ENCODE measurements at places on chromosomes 1 and 21.

GRCh38 chr21:42302076-42302650 lies 13.0 kb downstream of the TFF3 start:
- no peak for DNase-seq

DNA sequence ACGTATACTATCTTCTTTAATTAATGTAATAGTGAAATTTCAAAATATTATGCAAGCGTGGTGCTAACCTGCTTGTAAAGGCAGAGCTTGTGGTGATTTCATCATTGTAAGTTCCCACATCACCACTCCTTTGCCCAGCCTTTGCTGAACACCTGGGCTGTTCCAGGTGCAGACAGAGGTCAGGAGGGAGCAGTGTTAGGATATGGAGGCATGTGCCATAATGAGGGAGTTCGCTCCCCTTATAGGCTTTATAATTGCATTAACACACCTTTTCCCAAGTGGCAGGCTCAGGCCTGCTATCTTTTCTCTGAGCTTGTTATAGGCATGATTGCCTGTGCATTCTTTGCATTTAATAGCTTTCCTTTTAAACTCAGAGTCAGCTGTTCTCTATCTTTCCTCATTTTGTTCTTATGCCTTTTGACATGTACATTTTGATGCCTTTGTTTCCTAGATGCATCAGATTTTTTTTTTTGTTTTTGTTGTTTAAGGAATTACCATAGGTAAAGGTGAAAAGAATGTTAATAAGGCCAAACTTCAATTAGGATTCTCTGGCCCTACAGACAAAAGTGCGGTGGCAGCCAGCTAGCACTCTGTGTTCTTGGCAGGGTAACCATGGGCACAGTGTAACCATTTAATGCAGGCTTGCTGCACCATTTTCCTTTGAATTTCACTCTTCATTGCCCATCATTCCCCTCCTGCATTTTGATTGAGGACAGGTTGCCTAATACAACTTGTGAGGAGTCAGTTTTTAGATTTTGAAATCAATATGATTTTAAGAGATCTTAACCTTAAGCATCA lies 12.6 kb downstream of the NPL start:
- no peak for DNase-seq

DNA sequence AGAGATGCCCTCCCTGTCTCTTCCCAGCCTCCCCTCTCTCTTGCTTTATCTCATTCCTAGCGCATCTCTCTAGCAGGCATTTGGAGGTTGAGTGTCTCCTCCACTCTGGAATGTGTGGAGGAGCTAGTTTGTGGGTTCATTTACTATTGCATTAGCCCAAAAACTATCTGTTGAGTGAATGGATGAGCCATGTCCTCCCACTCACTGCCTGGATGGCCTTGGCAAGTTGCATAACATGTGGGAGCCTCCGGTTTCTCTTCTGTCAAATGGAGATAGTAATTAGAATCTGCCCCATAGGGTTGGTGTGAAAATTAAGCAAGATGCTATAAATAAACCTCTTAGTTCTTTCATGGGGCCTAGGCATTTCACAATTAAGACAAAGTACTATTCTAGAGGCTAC lies 181.8 kb downstream of the KAZN start:
- no peak for DNase-seq

DNA sequence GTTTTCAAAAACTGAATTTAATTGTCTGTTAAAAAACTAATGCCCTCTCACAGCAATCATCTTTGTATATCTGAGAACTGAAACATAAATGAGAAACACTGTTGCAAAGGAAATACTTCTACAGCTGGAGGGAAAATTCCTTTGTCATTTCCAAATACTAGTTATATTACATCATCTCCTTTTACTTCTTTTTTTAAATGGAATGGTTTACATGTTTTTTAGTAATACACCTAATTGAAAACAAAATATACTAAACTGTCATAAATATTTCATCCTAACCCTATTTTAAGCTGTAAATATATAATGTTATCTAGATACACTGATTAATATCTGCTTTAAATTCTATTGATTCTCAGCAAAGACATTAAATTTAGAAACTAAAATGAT lies 19.1 kb downstream of the CDC42BPA start:
- DNase-seq, result no peak

DNA sequence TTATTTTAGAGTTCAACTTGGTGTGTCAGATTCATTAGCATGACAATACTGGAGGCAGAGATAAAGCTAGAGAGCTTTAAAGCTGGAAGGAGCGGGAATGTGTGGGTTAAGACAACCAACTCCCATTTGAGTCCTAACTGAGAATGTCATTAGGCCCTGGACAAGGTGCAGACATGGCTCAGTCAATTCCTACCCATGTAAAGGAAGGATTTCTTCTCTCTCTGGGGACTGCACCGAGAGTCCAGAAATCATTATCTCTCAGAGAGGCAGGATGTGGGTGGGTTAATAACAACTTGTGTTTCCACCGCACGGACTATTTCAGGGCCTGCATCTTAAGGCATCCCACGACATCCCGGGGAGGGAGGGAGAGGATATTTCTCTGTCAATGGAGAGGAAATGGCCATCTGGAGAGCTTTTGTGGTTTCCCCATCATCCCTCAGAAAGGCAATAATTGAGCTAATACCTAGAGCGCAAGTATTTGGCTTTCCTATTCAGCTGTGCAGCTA lies 46.7 kb upstream of the SARS1 start:
- no peak for DNase-seq

DNA sequence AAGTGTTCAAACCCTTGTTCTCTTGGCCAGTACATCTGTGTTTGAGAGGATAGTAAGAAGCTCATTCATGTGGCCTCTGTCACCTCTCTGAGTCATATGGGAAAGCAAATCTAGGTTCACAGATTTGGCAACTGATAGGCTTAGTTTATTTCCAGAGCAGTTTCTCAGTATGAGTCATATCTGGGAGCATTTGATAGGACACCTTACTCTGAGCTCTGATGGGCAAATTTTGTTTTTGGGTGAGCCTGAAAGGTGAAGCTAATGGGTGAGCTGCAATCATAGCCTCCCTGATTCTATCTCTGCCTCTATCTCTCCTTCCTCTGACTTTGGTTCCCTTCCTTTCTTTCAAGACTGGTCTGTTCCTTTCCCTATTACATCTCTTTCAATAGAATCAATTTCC lies 134.4 kb downstream of the S1PR1 start:
- peak; percentile 11 for DNase-seq

DNA sequence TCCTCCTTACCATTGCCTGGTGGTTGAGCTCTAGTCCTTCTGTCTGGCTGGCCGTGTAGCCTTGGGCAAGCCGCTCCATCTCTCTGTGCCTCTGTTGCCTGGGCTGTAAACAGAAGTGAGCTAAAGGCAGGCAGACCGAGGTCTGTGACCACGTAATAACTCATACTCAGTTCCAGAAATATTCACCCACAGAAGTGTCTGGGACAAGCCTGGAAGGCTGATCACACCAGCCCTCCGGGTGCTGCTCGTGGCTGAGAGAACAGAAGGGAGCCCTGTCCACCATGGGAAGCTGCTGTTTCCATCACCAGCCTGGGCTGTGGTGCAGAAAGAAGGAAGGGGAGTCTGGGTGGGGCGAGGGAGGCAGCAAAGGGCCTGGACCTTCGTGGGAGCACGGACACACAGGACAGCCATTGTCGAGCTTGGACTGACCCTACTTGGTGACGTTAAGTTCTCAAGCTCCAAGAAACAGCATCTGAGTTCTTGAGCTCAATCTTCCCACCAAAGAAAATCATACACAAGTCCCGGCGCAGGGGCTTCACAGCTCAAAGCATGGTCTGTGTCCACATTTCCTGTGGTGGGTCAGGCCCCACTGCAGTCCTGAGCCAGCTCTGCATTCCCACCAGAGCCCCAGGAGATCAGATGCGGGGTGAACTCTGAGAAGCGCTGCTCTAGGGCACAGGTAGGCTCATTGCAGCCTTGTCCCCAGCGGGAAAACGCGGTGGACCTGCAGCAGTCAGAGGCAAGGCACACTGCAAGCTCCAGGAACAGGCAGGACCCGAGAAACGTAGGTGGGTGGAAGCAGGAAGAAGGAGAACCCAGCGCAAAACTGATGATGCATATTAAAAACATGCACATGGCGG lies 61.8 kb downstream of the RUNX3 start:
- no peak for DNase-seq

DNA sequence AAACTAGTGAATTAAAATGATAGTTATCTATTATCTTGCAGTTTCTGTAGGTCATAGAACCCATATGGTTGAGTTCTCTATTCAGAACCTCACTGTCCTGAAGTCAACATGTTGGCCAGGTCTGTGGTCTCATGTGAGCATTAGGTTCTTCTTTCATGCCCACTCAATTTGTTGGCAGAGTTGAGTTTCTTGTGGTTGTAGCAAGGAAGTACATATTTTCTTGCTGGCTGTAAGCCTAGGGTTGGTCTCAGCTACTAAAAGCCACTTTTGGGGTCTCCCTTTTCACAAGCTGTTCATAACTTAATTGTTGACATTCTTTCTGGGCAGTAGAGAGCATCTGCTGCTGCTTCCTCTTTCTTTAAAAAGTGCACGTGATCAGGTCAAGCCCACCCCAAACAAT lies 1165.1 kb upstream of the NCAM2 start:
- peak; percentile 91 for DNase-seq

GRCh38 chr1:78950826-78951225 lies 55.7 kb downstream of the ADGRL4 start:
- no peak for DNase-seq

- no peak for DNase-seq
These were observed 30.4 kb downstream of the APP start for GRCh38 chr21:26140164-26140579.

Measured in common myeloid progenitor, CD34-positive (primary cell).